ENCODE measurements at places on chromosomes 3 and 15.

- no peak for DNase-seq
Measured at GRCh38 chr3:37032961-37033360, 39.6 kb downstream of the MLH1 start.

DNA sequence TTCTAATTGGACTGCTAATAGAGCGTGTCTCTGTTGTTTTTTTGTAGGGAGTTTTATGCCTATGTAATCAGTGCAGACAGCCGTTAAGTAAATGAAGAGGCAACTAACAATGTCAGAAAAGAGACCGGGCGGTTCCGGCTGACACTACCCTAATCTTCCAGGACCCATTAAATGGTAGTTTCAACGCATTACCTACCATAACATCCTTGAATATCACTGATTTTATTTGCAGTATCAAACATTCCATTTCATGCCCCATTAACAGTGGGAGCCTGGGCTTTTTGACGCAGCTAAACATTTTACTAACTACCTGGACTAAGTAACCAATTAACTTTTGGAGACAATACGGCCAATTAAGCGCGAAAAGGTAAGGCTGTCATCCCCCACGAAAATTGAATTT, 832.9 kb upstream of the NR2F2 start:
- DNase-seq, result no peak

DNA sequence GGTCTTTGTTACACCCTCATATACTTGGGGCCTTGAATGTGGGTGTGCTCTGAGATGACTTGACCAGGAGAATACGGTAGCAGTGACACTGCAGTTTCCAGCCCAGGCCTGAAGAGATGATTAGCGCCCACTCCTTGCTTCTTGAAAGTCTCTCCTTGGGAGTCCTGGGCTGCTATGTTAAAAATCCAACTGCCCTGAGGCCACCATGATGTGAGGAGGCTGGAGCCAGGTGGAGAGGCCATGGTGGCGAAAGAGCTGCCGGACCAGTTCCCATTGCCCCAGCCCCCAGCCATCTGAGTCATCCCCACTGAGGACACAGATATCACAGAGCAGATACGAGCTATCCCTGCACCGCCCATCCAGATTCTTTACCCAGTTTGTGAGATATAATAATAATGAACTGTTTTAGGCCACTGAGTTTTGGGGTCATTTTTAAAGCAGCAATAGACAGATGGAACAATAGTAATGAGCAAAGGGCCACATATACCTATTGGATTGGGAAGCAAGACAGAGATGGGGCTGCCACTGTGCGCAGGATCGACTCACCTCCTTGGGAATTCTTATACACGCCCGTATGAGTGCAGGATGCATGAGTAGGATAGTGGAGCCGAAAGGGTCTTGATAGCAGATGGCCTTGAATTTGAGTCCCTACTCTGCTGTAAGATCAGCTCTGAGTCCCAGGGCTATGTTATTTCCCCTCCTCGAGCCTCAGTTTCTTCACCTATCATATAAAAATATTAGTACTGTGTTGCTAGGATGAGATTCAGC, 12.1 kb upstream of the GATA2 start:
- DNase-seq, result no peak

GRCh38 chr15:78636378-78636859, 4.6 kb downstream of the CHRNB4 start:
- DNase-seq, result no peak

DNA sequence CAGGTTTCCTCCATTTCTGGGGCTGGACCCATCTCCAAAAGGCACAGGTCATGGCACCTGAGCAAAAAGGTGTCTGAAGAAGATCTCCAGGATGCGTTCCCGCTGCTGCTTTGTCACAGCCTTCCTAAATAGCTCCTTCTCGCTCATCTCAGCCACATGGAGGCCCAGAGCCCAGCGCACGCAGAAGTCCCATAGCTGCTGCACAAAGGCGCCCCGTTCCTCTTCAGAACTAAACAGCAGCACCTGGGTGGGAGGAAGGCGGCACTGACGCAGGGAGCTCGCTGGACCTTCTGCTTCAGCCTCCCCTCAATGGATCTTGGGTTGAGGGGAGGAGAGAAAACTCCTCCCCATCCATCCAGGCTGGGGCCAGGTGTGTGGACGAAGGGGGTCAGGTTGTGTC, 8.4 kb downstream of the DUOX2 start:
- no peak for DNase-seq

DNA sequence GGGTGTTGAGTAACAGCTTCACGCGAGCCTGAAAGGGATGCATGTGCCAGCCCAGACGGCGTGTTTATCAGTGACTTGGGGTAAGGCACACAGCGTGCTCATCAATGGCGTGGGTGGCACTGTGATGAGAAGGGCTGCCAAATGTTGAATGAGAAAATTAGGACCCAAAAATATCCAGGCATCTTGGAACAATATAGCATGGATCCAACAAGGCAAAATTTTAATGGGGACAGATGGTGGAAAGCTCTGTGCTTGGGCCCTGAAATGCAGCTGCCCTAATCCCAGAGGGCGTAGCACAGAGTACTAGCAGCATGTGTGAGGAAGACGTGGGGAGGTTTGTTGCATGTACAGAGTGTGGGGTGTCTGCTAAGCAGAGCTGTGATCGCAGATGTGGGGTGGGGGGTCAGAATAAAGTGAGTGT, 48.9 kb downstream of the SSUH2 start:
- DNase-seq, result no peak

GRCh38 chr15:52783929-52784798, 6.0 kb downstream of the ONECUT1 start:
- DNase-seq, result no peak

DNA sequence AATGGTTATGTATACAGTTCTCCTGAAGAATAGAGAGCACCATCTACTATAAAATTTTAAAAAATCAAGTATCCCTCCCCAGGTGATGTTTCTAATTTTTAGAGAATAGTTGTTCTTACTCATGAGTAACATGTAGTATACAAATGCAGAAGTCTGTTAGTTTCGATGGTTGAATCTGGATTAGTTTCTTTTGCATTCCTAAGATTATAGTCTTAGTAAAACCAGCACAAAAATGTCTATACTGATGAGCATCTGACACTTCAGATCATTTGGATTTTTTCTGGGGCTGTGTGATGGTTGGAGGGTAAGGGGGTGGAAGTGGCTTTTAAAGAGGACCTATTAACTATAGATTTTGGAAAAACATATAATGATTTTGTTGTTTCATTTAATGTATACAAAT, 167.3 kb upstream of the SGO1 start:
- no peak for DNase-seq

DNA sequence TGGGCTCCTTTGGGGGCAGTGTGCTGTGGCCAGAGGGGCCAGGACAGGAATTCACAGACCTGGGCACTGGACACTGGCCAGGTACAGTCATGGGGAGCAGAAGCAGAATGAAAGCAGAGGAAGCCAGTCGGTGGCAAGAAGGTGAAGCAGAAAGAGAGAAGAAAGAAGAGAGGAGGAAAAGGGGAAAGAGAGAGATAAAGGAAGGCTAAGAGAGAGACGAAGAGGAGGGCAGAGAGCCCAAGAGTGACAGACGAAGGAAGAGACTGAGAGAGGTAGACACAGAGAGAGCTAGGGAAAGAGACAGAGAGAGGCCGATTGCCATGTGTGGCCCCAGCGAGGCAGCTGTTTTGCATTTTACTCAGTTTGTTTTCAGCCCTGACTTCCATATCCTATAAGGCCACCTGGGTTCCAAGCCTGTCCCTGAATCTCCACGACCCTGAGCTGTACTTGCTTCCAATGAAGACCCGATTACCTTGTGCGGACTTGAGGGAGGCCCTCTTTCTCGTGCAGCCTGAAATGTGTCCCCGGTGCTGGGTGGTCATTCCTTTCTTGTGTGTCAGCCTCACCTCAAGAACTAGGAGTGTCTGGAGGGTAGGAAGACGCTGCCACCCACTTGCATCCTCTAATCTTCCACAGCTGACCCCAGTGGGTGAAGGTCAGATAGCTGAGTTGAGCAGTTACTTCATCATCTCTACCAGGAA, 73.9 kb downstream of the LSM3 start:
- DNase-seq, result no peak

- no peak for DNase-seq
Measured at GRCh38 chr3:38457111-38458003, 3.7 kb downstream of the ACVR2B start.

- no peak for DNase-seq
Measured at GRCh38 chr3:153023896-153024295, 138.1 kb upstream of the RAP2B start.

- no peak for DNase-seq
Measured at GRCh38 chr3:119237299-119237698, 3.4 kb downstream of the B4GALT4 start.

DNA sequence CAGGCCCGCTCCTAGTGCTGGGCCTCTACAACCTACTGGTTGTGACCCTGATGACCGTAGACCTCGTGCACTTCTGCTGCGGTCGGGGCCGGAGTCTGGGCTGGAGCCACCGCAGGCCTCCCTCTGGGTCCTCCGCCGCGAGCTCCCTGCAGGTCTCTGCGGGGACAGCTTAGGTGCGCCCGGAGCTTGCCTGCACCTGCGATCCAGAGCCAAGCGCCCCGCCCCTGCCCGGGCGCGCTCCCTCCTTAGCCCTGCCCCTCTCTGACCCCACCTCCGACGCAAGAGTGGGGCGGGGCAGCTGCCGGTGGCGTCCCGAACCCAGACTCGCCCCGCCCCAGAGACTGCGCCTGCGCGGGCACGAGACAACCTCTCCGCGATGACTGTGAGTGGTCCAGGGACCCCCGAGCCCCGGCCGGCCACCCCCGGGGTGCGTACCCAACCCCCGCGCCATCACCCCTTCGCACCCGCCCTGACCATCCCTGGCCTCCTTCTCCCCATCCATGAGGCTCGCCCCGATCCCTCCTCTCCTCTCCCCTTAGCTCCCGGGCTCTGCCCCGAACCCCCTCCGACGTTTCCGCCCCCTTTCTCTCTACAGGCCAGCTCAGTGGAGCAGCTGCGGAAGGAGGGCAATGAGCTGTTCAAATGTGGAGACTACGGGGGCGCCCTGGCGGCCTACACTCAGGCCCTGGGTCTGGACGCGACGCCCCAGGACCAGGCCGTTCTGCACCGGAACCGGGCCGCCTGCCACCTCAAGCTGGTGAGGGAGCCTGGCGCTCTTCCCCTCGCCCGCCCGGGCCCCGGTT, at the start of gene UNC45A:
Gene UNC45A (plus strand): TSS at position 337 of the 803 bp plus-strand sequence. CDS start 40 bp downstream, at position 377.
- DNase-seq, result peak; percentile 92

- no peak for DNase-seq
Measured at GRCh38 chr3:117281371-117281770, 571.8 kb downstream of the TUSC7 start.

DNA sequence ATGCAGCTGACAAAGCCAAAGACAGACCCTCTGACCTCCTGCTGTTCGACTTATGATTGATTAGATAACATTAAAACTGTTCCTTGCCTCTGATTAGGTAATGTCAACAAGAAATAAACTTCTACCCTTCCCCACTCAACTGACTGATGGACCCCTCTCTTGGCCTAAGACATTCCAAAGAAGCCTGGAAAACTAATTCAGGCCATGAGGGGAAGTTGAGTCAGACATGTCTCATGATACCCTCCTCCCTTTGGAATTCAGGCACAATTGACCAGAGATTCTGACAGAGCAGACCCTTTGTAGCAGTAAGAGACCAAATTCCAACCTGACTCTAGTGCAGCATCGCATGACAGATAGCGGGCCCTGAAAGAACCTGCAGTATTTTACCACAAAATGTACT, 354.5 kb downstream of the OCA2 start:
- no peak for DNase-seq

DNA sequence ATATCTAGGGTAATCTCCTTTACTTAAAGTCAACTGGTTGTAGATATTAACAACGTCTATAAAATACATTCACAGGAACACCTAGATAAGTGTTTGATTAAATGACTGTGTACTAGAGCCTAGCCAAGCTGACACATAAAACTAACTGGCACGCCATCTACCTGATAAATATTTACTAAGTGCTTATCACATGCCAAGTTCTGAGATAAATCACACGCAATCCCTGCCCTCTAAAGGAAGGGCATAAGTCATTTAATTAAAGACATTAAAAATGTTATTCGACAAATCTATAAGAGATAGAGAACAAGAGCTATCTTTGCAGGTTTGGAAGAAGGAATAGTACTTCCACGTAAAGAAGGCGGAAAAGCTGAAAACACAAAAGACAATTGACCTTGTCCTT, 11.1 kb upstream of the MB21D2 start:
- DNase-seq, result no peak

- no peak for DNase-seq
Measured at GRCh38 chr3:113660458-113660857, 36.0 kb downstream of the USF3 start.

DNA sequence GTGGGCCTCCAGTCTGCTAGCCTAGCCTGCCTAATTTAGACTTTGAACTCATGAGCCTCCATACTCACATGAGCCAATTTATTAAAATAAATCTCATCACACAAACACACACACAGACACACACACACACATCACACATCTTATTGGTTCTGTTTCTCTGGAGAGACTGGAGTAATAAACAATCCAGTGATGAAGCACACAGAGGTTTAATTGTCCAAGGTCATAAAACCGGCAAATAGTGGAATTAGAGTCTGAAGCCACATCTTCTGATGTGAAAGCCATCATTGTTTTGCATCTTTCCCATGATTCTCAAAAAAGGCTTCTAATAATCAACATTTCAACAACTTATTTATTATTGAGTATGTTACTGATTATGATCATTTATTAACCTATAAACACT, 249.4 kb upstream of the KCNH8 start:
- no peak for DNase-seq
